ENCODE measurements at places on chromosomes 5 and 9.

- DNase-seq: peak; percentile 79
Measured at GRCh38 chr5:159061179-159061796, 38.4 kb downstream of the EBF1 start.

GRCh38 chr5:68458416-68459021, 243.0 kb downstream of the PIK3R1 start:
- DNase-seq: no peak

DNA sequence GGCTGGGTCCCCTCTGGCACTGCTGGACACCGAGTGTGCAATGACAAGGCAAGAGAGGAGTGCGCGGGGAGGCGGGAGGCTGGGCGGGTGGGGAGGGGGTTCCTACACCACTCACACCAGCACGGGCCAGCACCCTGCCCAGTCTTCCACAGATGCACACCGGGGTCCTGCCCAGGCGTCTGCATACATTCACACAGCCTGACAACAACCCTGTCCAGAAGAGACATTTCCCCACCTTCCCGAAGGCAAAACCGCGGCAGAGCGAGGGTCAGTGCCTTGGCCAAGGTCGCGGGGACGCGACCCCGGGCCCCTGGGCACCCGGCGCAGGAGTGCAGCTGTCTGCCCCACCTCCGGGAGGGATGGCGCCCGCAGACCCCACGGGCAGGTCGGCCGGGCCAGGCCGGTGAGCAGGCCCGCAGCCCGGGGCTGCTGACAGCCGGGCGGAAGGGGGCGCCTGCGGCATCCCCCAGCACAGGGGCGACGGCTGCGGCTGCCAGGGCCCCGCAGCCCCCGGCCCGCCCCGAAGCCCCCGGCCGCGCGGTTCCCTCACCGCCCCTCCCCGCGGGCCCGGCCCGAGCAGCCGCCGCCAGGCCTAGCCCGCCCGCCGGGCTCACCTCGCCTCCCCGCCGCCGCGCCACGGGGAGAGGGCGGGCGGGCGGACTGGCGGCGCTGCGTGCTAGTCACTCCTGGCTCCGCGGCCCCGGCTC, 496 bp downstream of the MAPK9 start:
- DNase-seq: peak; percentile 36

DNA sequence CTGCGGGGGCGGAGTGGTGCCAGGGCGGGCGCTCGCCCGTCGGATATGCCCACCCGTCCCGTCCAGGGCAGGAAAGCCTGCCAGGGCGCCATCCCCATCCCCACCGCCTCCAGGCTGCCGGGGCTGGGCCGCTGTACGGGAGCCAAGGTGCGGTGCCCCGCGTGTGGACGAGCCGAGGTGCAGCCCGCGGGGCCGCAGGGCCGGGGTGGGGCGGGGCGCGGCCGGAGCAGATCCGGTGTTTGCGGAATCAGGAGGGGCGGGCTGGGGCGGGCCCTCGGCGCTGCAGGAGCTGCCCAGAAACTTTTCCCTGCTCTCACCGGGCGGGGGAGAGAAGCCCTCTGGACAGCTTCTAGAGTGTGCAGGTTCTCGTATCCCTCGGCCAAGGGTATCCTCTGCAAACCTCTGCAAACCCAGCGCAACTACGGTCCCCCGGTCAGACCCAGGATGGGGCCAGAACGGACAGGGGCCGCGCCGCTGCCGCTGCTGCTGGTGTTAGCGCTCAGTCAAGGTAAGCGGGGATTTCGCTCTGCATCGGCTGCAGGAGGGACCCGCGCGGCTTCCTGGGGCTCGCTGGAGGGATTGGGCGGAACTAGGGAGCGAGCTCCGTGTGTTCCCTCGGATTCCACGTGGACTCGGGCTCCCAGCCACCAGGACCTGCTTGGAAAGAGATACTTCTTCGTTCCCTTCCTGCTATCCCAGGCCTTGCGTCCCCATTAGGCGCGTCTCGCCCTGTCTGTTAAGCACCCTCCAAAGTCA, at the start of gene ITGA2:
Gene ITGA2, plus strand, starts transcription at position 328 of the 756 bp plus-strand sequence. Its CDS starts 117 bp downstream, at position 445.
- DNase-seq: peak; percentile 80

GRCh38 chr5:2251751-2252150, 369.0 kb upstream of the IRX4 start:
- no peak for DNase-seq

DNA sequence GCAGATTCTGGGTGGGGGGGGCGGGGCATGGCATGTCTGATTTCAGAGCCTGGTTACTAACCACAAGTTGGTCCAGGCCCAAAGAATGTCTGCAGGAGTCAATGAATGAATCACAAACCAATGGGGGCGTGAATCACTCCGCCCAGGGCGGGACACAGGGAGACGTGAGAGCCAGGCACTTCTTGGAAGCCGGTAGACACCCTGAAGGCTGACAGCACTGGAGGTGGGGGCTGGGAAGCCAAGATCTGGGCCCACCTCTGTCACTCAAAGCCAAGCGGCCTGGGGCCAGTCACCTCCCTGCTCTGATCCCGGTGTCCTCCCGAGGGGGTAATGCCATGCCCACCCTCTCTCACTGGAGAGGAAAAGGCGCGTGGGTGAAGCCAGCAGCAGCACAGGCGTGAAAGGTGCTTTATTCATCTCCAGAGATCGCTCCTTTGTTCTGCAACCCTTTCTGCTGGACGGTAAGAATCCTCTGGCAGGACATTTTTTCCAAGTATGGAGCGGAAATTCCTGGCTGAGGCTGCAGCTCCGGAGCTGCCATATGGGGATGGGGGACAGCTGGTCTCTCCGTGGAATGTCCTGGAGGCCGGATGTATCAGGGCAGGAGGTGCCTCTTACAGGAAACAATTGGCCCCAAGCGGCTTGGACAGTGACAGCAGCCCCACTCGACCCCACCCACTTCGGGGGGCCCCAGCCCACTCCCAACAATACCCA, 85.0 kb downstream of the STK10 start:
- DNase-seq: peak; percentile 99
